Neural crest cell (in vitro differentiated cells): ENCODE measurements at places on chromosomes 5 and 9. TPM values are rescaled to one million over a fixed set of nuclear protein-coding genes. Genes with fewer than 3 reads are reported as not detected.

DNA sequence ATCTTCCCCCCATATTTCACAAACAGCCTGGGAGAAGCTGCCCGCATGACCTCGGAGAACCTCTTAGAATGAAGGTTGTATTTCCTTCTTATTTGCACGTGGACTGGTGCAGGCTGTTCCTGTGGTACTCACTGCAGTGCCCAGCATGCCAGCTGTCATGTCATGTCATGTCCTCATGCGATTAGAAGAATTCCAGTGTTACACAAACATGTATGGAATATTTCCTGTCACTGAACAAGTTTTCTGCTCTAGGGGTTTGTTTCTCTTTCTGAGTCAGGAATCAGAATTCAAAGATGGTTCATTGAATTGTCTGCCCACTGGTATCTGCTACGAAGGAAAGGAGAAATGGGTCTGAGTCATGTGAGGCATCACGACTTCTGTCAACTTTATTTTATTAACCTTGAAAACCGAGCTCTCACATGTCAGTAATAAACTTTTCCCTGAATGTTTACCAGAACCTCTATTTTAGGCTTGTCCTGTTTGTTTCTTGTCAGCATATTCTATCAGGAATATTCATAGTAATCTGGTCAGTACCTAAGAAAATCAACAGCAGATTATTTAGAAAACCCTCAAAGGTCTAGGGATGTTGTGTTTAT is 415.6 kb downstream of the GADD45G start:
- no peak for DNase-seq

Gene IRF1
- total RNA-seq = 4.5 and 4.7 TPM in 2 replicates

GRCh38 chr9:136719195-136719880 is 7.0 kb downstream of the DIPK1B start:
- DNase-seq = no peak

DNA sequence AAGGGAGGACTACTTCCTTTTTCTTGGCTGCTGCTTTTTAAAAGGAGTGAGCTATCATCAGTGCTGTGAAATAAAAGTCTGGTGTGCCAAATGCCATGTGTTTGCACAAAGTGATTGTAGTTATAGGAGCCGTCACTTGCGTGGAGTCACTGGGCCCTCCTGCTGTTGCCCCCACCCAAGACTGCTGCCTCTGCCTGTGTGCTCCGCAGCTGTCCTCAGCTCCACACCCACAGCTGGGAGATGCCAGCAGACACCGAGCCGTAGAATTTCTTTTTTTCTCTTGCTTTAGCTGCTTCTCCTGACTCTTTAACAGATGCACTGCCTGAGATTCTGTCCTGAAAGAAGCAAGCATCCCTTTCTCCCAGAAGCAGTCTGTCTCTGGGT is 9.8 kb upstream of the GLE1 start:
- DNase-seq = no peak

- no peak for DNase-seq
Measured at GRCh38 chr5:159163027-159163700, 46.2 kb downstream of the RNF145 start.

DNA sequence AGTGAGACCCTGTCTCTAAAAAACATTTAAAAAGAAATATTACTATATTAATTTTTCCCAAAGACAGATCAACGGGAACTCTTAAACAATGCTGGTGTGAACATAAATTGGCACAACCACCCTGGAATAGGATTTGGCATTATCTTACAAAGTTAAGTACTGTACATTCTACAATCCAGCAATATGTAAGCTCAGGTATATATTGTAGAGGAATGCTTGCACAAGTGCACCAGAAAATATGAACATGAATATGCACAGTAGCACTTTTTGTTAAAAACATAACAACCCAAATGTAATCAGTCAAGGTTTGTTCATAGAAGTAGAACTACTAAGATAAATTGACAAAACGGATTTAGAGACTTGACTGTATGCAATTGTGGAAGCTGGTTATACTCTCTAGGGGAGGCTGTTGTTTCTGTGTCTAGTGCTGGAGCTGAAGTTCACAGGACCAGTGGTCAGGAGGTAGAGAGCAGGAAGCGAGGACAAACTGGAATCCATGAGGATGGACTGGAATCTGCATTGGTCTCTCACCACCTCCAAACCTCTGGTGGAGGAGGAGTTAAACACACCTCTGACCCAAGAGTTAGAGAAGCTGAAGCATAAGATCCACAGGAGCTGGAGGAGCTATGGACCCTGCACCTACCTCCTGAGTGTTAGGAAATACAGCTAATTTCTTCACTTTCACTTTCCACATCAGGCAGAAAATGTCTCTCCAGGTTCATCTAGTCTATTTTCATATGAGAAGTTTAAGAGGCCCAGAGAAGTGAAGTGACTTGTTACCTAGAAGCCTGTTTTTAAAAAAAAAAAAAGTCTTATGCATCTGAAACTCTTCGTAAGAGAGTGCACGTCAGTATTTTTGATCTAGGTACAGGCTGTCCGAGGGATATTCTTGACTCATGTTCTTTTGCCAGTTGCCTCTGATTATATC is 20.3 kb upstream of the RIC1 start:
- DNase-seq = no peak

- DNase-seq = no peak
Measured at GRCh38 chr9:118529210-118529609, 825.0 kb downstream of the TLR4 start.

GRCh38 chr5:108369167-108369566 is 12.7 kb downstream of the FBXL17 start:
- no peak for DNase-seq

DNA sequence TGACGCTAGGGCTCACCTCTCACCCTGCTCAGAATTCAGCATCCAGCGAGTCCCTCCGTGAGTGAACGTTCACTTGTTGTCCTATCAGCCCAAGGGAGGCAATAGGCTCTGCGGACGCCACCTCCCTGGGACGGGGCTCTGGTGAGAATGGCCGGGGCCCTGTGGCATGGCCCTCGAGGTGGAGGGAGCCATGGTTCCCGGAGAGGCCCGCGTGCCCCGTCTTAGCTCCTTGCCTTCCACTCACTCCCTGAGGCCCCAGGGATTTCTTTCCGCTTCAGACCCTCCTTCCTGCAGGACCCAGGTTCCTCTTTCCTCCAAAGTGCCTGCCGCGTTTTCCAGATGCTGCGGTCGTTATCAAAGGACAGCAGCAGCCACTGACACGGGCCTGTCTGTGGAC is 21.5 kb downstream of the EXOC3 start:
- no peak for DNase-seq

- DNase-seq = no peak
Measured at GRCh38 chr5:134085411-134085810, 29.1 kb upstream of the TCF7 start.

Gene ANKRD33B
- total RNA-seq = 0.80 and 0.84 TPM in 2 replicates

- DNase-seq = no peak
Measured at GRCh38 chr9:133008824-133009223, 22.0 kb upstream of the GTF3C5 start.

- no peak for DNase-seq
Measured at GRCh38 chr9:113638490-113638889, 175.0 kb downstream of the RGS3 start.

- no peak for DNase-seq
Measured at GRCh38 chr5:143143973-143144372, 259.5 kb downstream of the NR3C1 start.

Gene EPB41L4B
- 1.2 and 1.4 TPM in 2 replicates for total RNA-seq

DNA sequence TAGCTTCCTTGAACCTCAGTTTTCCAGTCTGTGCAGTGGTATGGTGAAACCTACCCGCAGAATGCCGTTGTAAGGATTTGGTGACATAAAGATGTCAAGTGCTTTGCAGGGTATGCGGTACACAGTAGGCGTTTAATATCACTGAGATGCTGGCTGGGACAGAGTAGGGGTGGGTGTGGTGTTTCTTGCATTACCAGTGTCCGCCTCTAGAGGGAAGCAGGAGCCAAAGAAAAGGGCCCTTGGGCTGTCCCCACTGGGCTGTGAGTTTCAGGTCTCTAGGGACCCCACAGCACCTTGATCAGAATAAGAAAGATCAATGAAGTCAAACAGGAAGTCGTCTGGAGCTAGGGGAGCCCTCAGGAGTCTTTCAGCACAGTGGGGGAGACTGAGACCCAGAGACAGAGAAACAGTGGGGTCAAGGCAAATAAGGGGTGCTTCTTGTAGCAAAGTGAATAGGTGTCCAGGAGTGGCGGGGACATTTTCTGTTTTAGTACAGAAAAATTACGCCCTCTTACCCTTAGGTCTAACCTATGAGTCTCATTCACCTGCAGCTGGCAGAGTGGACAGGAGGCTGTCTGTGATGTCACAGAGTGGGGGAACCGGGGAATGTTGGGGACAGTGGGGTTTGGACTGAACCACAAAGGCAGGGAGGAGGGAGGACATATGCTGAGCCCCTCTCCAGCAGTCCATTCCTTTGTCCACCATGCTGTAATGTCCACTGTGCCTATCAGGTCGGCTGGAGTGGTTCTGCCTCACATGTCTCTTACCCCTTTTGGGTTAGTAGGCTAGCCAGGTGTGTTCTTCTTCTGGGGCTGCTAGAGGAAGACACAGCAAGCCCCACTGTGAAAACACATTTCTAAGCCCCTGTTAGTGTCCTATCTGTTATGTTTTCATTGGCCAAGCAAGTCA is 4.7 kb upstream of the TEX53 start:
- peak; percentile 68 for DNase-seq

DNA sequence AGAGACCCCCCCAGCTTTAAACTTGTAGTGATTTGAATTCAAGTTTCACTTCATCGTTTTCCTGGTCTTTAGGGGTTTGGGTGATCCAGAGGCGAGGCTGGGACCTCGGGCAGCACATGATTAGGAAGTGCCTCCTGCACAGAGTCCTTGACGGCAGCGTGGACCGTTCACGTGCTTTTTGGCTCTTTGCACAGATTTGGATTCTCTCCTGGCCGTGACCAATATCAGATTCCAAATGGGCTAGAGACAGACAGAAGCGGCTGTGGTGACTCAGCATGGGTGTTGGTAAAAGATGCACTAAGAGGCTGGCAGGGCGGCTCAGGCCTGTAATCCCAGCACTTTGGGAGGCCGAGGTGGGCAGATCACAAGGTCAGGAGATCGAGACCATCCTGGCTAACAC is 117.2 kb upstream of the CACNA1B start:
- no peak for DNase-seq

Gene JADE2
- total RNA-seq = 2.1 and 2.4 TPM in 2 replicates

GRCh38 chr5:77851176-77852067 is 75.3 kb upstream of the TBCA start:
- DNase-seq = peak; percentile 29

GRCh38 chr9:90342607-90343006 is 300.0 kb downstream of the DIRAS2 start:
- no peak for DNase-seq

- no peak for DNase-seq
Measured at GRCh38 chr9:94929369-94929756, 202.9 kb downstream of the AOPEP start.

- DNase-seq = no peak
Measured at GRCh38 chr5:29990681-29991080, 1202.8 kb upstream of the CDH6 start.

GRCh38 chr5:102591650-102592049 is 92.8 kb upstream of the SLCO6A1 start:
- DNase-seq = no peak

DNA sequence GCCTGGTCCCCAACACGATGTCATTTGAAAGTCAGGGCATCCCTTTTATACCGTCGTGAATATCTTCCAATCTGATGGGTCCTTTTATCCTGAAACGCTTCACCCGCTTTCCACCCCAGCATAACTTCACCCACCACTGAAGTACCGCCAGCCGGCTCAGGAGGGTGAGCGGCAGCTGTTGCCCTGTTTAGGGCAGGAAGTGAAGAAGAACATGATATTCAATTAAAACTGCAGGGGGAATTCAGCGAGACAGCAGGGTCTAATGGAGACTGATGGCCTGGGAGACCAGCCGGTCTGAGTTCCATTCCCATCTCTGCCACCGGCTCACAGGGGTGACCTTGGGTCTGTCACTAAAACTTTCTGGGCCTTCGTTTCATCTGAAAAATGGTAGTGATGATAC is 68.2 kb upstream of the EGFLAM start:
- no peak for DNase-seq

- no peak for DNase-seq
Measured at GRCh38 chr9:81546489-81546888, 142.9 kb downstream of the TLE1 start.

DNA sequence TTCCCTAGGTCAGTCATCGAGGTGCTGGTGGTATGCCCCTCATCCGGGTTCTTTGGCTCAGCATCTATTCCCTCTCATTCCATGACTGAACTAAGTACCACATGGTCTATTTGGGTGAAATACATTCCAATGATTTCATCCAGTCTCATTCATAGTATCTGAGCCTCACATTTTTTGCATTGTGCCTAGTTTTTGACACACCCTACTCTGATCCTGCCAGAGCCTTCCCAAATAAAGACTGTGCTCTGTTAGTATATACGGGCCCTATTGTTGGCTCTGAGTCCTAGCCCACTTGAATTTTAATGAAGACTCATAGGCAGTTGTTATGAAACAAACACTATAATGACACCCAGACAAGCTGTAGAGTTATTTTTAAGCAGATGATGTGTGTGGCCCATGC is 740.7 kb downstream of the CETN3 start:
- no peak for DNase-seq

- DNase-seq = no peak
Measured at GRCh38 chr5:95770830-95771708, 39.9 kb downstream of the RHOBTB3 start.

GRCh38 chr9:87490225-87490624 is 7.4 kb upstream of the DAPK1 start:
- DNase-seq = no peak

DNA sequence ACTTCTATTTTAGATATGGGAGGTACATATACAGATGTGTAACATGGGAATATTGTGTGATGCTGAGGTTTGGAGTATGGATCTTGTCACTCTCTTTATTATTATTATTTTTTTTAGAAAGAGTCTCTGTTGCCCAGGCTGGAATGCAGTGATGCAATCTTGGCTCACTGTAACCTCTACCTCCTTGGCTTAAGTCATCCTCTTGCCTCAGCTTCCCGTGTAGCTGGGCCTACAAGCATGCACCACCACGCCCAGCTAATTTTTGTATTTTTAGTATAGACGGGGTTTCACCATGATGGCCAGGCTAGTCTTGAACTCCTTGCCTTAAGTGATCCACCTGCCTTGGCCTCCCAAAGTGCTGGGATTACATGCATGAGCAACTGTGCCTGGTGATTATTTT is 138.4 kb upstream of the SLC28A3 start:
- DNase-seq = no peak

GRCh38 chr9:21854594-21854993 is 52.2 kb downstream of the MTAP start:
- DNase-seq = no peak

- DNase-seq = no peak
Measured at GRCh38 chr9:34540827-34541226, 18.0 kb upstream of the ENHO start.

Gene SV2C
- 0.33 and 0.66 TPM in 2 replicates for total RNA-seq

DNA sequence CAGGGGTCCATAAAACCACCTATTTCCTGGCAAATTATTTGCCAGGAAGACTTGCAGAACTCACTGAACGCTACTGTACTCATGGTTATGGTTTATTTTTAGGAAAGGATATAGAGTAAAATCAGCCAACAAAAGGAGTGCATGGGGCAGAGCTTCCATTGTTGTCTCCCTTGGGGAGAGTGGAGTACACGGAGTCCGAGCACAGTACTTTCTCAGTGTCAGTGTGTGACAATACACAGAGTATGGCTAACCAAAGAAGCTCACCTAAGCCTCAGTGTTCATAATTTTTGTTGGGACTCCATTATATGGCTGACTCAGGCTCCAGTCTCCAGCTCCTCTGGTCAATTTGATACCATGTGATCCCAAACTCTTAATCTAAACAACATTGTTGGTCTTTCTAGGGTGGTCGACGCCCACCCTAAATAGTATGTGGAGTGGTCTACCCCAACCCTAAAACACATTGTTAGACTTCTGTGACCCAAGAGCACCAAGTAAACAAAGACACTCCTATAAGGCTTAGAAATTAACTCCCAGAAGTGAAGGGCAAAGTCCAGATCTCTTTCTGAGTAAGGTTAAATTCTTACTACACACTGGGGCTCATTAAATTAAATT is 74.9 kb downstream of the SLC44A1 start:
- DNase-seq = no peak

Gene LYSMD3
- 12.0 and 12.1 TPM in 2 replicates for total RNA-seq
